ENCODE measurements at places on chromosomes 13 and 19. TPM values are rescaled to one million over a fixed set of nuclear protein-coding genes. Genes with fewer than 3 reads are reported as not detected.

DNA sequence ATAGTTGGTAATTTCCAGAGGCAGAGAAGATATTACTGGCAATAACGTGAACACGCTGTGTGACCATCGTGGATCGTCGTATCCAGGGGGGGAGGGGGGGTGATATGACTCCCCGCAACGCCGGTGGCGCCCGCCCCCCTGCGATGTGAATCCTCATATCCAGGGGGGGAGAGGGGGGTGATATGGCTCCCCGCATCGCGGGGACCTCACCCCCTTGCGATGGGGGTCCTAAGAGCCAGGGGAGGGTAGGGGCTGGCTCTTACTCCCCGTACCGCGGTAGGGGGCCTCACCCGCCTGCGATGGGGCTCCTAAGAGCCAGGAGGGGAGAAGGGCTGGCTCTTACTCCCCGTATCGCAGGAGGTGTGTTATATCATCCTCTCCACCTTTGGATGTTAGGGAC, 31.3 kb upstream of the RGCC start:
- DNase-seq: no peak
- peaks cover 4% of the 10 kb centered on the region for H3K36me3 ChIP-seq
- no peak overlapping the region for H3K4me3 ChIP-seq
- H3K4me1 ChIP-seq: no peaks in the 10 kb centered on the region

DNA sequence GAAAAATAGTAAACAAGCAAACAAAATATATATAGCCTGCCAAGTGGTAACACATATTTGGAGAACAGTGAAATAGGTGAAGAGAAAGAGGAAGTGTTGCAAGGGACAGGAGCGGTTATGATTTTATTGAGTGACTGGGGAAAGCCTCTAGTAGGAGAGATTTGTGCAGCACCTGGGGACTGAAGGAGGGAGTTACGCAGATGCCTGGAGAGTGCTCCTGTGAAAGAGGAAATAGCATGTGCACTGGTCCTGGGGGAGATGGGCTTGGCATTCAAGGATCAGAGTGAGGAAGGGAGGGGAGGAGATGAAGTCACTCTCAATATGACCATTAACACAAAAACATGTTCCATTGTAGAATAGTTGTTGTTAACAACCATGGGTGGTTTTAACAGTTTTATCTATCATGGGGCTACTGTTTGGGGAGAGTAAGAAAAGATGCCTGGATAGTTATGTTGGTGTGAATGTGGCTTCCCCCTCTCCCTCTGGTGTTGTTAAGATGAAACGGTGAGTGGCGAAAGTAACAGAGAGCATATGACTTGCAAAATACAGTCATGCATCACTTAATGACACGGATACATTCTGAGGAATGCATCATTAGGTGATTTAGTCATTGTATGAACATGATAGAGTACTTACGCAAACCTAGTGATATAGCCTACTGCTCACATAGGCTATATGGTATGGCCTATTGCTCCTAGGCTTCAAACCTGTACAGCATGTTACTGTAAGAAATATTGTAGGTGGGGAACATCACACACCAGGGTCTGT, 251.7 kb upstream of the ARGLU1 start:
- no peak overlapping the region for H3K4me3 ChIP-seq
- H3K27me3 ChIP-seq: no peaks in the 10 kb centered on the region
- no peaks in the 10 kb centered on the region for H3K36me3 ChIP-seq
- H3K4me1 ChIP-seq: peaks cover 2% of the 10 kb centered on the region

The NFIX gene
- total RNA-seq: 4.2 TPM

- peaks cover 48% of the 10 kb centered on the region for H3K4me1 ChIP-seq
- H3K27me3 ChIP-seq: no peaks in the 10 kb centered on the region
- H3K4me3 ChIP-seq: peak overlapping the region; percentile 50
- peaks cover 31% of the 10 kb centered on the region for H3K36me3 ChIP-seq
- DNase-seq: no peak
Observed at GRCh38 chr13:97307882-97308624, 85.9 kb downstream of the MBNL2 start.

The SLC25A30 gene
- 5.5 TPM for total RNA-seq
